HS-27A (cell line): ENCODE measurements at places on chromosomes 2 and 18.

DNA sequence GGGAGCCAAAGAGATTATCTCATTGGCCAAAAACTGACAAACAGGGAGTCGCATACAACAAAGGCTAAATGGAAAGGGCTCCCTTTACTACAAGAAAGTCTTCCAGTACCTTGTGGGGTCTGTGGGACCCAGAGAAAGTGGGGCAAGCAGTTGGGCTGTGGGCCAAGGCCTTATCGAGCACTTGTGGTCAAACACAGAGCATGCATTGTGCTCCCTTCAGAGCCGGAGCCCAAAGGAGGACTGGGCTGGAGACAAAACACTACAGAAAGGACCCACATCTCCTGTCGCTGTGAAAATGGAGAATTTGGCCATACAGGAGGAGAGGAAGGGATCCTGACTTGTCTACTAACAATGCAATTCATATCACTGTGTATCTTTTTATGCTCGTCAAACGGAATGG, 37.1 kb upstream of the SLC1A4 start:
- DNase-seq = no peak

- no peak for DNase-seq
Measured at GRCh38 chr2:241009601-241010530, 11.4 kb downstream of the SNED1 start.

GRCh38 chr2:135208016-135208415, 155.9 kb downstream of the RAB3GAP1 start:
- no peak for DNase-seq

DNA sequence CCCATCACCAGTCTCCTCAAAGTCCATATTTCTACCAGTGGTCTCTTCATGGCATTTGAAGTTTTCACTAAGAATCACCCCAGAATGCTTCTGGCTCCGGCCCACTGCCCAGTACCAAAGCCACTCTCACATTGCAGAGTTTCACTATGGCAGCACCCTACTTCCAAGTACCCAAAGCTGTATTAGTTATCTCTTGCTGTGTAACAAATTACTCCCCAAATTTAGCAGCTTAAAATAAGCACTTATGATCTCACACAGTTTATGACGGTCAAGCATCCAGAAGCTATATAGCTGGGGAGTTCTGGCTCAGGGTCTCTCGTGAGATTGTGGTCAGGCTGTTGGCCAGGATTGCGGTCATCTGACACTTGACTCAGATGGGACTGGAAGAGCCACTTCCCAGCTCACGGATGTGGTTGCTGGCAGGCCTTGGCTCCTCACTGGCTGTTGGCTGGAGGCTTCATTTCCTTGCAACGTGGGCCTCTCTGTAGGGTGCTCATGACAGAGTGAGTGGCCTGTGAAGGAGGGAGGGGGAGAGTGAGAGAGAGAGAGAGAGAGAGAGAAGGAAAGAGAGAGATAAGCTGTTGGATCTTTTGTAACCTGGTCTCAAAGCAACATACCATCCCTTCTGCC, 189.5 kb downstream of the CTIF start:
- peak; percentile 85 for DNase-seq

- no peak for DNase-seq
Measured at GRCh38 chr2:240595381-240596079, 9.0 kb downstream of the CAPN10 start.

GRCh38 chr2:55843096-55843993, 80.2 kb downstream of the EFEMP1 start:
- DNase-seq = peak; percentile 68

- no peak for DNase-seq
Measured at GRCh38 chr2:225037415-225038230, 4.6 kb downstream of the DOCK10 start.

DNA sequence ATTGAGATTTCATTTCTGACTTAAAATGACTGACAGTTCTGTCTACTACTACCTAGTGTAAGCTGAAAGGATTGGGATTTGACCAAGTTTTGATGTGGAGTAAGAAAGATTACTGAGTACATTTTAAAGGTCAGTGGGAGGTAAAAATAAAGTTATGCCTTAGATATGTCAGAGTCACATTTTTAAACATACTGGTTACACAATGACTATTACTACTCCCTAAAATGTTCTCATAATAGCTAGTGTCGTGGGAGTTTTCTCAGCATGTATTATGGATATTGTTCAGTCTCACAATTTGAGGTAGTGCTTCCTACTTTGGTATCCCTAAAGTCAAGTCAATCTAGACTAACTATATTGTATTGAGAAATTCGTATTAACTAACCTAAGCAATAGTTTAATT, 1092.5 kb downstream of the LRP1B start:
- no peak for DNase-seq

GRCh38 chr2:158015428-158016076, 86.1 kb upstream of the UPP2 start:
- no peak for DNase-seq

GRCh38 chr2:1709946-1710560, 34.3 kb downstream of the PXDN start:
- no peak for DNase-seq

DNA sequence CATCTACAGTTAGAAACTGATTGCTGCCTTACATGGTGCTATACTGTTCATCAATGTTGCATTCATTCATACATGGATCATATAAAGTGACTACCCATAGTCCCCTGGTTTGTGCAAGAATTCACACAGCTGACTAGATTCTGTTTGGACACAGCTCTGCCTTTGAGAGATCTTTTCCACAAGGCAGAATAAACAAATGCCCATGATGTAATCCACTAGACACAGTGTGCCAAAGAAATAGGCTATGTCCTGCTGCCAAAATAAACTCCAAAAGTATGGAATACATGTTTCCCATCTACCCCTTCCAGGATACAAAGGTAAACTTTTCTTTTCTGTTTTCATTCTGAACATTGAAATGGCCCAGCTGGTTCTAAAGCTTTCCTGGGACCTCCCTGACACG, 269.4 kb upstream of the CHAC2 start:
- no peak for DNase-seq

- DNase-seq = no peak
Measured at GRCh38 chr2:203934041-203934492, 2.5 kb upstream of the ICOS start.

- no peak for DNase-seq
Measured at GRCh38 chr2:109174214-109174613, 45.2 kb downstream of the SH3RF3 start.

GRCh38 chr2:237361194-237362004, 52.6 kb downstream of the COL6A3 start:
- no peak for DNase-seq

DNA sequence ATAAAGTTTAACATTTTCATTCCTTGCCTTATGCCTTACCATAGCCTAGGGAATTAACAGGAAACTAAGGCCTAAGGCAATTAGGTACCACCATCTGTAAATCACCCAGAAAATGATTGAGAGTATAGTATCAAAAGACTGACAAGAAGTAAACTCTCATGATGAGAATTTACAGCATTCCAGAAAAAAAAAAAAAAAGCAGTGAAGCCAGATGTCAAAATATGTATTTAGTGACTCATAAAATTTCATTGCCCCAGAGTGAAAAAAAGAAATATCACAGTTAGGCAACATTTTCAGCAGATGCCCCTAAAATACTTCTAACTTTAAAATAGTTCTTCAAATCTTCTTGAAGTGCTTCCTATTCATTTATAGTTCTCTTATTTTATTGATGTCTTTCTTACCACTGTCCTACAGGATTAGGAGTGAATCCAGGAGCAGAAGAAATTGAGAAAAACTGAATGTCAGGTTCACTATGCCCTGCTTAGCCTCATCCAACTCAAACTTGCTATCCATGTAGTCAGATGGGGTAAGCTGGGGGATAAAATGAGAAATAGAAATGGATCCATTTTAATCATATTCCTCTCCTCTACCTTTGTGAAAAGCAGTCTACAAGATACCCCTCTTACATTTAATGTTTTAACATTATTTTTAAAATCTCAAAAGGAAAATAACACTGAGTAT, 57.3 kb upstream of the TANK start:
- DNase-seq = peak; percentile 29

GRCh38 chr18:62404881-62405280, 79.8 kb downstream of the TNFRSF11A start:
- no peak for DNase-seq
